ENCODE measurements at places on chromosomes 4 and X. TPM values are rescaled to one million over a fixed set of nuclear protein-coding genes. Genes with fewer than 3 reads are reported as not detected.

Gene RBM47
- 18.0 TPM for polyA plus RNA-seq

GRCh38 chrX:8604131-8604530, 127.8 kb downstream of the ANOS1 start:
- no peak for DNase-seq

Gene DNAAF6
- not detected for polyA plus RNA-seq

Gene SPANXN3
- not detected for polyA plus RNA-seq

DNA sequence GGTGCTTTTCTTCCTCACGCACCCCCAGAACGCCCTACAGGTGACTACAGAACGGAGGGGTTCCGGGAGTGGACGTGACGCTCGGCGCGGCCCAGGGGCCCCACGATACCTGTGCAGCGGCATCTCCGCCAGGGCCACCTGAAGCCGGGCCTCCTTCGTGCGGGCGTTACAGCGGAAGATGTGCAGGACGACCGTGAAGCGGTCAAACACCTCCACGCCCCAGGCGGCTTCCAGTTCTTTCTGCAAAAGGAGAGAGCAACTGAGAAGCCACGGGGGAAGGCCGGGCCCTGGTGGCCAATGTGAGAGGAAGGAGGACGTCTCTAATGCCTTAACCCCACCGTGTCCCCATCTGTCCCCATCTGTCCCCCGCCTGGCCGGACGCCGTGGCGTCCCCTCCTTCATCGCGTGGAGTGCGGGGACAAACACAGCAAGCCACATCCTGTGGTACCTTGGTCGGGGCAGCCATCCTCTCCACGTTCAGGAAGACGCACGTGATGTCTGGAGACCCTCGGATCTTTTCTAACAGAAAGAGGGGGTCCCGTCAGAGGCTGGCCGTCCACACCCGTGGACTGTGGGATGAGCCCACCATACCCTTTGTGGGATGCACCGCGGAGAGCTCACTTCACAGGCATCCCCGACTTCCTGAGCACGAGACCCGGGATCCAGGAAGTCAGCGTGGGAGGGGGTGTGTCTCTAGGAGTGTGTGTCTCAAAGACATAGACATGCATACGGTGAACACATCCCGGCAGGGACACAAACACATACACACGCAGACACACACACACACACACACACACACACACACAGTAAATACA, 3.6 kb downstream of the GTPBP6 start:
- DNase-seq = no peak

GRCh38 chr4:16717266-16717970, 181.0 kb downstream of the LDB2 start:
- no peak for DNase-seq

DNA sequence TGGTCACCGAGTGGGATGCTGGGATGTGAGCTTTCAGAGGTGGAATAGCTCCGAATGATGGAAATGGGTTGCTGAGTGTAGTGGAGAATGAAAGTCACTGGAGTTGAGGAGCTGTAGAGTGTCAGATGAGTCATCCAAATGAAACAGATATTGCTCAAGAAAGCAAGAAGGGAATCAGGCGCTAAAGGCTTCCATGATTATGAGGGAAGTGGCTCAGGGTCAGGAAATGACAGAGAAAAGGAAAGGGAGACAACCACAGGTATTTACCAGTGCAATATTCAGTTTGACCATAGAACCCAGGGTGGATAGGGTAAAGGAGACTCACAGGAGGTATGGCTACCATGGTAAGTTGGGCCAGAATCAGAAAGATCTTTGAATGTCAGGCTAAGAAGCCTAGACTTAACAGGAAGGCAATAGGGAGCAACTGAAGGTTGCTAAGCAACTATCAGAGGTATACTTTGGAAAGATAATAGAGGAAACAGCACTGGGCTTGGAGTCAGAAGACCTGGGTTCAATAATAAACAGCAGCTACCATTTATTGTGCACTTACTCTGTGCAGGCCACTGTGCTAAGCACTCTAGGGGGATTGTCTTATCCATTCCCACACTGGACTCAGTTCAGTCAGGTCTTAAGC, 11.7 kb downstream of the LAS1L start:
- DNase-seq = no peak

Gene UTP3
- polyA plus RNA-seq = 10.6 TPM

GRCh38 chrX:40729598-40730584, 5.5 kb downstream of the MED14 start:
- DNase-seq = no peak

Gene LRIT3
- polyA plus RNA-seq = 0.38 TPM

Gene OTC
- polyA plus RNA-seq = 0.68 TPM

- no peak for DNase-seq
Observed at GRCh38 chr4:73315091-73315490, 56.5 kb upstream of the ANKRD17 start.

GRCh38 chr4:170853422-170854021, 763.8 kb upstream of the AADAT start:
- peak; percentile 50 for DNase-seq

- DNase-seq = no peak
Observed at GRCh38 chr4:182143086-182143821, 99.9 kb upstream of the TENM3 start.

- no peak for DNase-seq
Observed at GRCh38 chr4:24743206-24743605, 52.2 kb upstream of the SOD3 start.

All from pancreas (tissue), 10 donors.